ENCODE measurements at places on chromosomes 2 and 18. TPM values are rescaled to one million over a fixed set of nuclear protein-coding genes. Genes with fewer than 3 reads are reported as not detected.

The SLC23A3 gene
- total RNA-seq = 0.56 TPM

DNA sequence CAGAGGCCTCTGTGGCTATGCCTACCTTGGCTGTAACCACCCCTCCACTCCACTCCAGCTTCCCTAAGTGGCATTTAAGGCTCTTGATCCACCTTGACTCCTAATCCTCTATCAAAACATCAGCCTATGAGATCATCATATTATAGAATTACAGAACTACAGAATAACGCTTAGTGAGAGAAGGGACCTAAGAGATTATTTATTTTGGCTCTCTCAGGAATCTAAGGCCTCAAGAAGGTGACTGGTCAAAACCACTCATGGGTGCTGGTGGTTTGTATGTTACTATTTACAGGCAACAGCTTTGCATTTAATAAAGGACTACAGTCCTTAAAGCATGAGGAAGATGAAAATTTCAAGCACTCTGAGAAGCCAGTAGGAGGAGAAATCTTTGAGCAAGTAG is 118.8 kb downstream of the FSHR start:
- DNase-seq = no peak

DNA sequence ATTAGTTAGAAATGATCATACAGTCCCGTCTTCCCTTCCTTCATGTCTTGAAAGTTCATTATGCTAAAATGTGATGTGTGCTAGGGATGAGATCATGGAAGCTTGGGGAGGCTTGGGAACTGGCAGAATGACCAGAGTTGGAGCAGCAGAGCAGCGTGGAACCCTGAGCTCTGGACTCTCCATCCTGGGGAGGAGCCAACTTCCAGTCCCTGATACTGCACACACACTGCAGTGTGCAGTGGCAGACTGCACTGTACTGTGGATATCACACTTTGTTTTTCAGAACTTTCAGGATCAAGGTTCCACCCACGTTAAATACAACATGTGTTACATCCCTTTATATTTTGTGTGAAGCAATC is 27.3 kb upstream of the GREB1 start:
- no peak for DNase-seq

DNA sequence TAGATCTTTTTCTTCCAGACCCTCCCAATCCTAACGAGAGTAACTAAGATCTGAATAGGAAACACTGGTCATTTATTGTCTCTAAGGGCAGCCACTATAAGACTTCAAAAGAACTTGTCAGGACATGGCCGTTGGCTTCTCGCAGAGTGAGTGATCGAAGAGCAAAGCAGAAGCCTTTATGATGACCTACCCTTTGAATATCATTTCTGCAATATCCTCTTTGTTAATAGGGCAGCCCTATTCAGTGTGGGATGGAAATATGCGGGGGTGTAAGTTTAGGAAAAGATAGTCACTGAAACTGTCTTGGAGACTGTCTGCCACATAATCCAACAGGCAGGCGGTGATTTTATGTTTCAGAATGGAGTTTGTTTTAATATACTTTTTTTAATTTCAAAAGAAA is 70.9 kb downstream of the FBXO36 start:
- DNase-seq = no peak

Data from right cardiac atrium (tissue), 5 donors.